Forelimb muscle (tissue), 1 donor: ENCODE measurements at places on chromosomes 16 and 17.

DNA sequence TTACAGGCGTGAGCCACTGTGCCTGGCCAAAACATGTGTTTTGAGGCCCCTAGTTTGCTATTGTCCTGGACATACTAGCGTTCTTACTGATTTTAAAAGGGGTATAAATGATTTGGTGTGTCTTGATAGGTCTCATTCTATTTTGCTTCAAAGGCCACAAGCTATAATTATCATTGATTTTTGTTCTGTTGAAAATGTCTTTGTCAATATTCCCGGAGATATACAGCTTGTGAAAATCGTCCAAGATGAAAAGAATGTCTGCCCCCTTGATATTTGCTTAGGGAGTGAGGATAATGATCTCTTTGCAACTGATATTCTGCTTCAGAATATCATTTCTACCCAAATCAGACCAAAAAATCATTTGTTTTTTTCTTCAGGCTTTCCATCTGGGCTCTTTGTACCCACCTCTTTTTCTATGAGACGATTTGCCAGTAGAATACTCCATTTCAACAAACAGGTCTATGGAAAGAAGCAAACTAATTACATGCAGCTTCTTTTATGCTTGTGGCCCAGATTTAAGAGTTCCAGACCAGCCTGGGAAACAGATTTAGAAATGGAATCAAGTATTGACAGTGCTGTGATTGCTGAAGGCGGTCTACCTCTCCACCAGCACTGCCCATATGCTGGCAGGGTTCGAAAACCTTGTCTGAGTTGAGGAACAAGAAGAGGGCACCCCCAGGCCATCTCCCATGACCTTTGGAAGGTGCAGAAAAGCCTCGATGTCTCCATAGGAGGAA is 14.1 kb upstream of the ST6GALNAC1 start:
- DNase-seq = no peak

- DNase-seq = no peak
These were observed 419.1 kb downstream of the HS3ST3B1 start for GRCh38 chr17:14719942-14720341.

GRCh38 chr17:77435272-77436057 is 294.7 kb downstream of the SEC14L1 start:
- DNase-seq = no peak

- no peak for DNase-seq
These were observed 17.6 kb downstream of the HS3ST3A1 start for GRCh38 chr17:13583996-13584700.

DNA sequence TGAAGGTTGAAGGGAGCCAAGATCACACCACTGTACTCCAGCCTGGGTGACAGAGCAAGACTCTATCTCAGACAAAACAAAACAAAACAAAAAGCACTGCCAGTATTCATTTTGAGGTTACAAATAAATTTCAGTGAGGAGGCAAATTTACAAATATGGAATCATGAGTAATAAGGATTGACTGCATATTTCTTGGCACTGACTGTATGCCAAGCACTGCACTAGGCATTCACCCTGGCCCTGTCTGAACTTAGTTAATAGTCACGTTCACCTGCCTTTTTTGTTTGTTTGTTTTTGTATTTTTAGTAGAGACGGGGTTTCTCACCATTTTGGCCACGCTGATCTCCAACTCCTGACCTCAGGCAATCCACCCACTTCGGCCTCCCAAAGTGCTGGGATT is 5.1 kb downstream of the LDAF1 start:
- DNase-seq = no peak

- no peak for DNase-seq
These were observed 5.6 kb upstream of the CXCL16 start for GRCh38 chr17:4744999-4745969.

DNA sequence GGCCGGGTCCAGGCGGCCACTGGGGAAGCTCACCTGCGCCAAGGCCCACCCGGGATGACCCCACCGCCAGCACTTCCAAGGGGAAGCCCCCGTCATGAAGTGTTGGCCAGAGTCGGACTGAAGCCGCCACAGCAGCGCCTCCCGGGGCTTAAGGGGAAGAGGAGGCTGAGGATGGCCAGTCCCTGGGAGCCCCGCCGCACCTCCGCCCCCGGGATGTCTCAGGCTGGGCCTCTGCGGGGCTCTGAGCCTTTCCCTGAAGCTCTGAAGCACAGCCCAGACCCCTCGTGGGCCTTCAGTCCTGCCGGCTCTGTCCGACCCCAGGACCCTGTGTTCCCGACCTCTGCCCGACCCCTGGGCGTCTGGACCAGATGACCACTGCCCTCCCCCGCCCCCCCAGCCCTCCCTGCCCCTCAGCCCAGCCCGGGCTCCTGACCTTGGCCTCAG is 42.8 kb upstream of the ACSF3 start:
- DNase-seq = no peak

GRCh38 chr16:71276589-71277334 is 12.4 kb downstream of the CMTR2 start:
- DNase-seq = no peak

DNA sequence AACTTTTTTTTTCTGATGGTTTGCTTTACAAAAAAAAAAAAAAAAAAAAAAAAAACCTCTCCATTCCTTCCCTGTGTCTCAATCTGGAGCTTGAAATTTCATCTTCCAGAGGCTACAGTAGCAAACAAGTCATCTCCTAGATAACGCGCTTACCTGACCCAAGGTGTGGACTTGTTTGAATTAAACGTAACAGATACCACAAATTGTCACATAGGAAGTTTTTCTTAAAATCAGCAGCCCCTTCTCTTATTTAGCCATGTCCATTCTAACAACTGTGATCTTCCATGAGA is 2.0 kb downstream of the STAT5B start:
- no peak for DNase-seq

- no peak for DNase-seq
These were observed 271.2 kb downstream of the CBLN1 start for GRCh38 chr16:49010396-49010795.

DNA sequence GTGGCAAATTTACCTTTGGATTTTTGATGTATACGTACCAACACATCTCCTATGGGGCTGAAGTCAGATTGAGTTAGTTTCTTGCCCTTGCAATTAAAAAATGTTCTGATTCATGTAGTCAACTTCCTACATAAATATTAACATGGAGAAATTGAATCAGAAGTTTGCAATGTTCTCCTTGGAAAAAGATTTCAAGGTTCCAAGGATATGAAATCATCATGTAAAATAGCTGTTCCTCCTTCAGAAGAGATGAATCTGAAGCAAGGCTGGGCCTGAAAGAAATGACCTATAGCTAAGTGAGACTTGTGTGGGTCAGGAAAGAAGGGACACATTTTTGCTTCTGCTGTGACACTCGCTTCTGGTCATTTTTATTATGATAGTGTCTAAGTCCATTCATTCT is 131.7 kb downstream of the RGS9 start:
- DNase-seq = no peak

- DNase-seq = no peak
These were observed 117.8 kb downstream of the RBFOX1 start for GRCh38 chr16:7450440-7450839.

DNA sequence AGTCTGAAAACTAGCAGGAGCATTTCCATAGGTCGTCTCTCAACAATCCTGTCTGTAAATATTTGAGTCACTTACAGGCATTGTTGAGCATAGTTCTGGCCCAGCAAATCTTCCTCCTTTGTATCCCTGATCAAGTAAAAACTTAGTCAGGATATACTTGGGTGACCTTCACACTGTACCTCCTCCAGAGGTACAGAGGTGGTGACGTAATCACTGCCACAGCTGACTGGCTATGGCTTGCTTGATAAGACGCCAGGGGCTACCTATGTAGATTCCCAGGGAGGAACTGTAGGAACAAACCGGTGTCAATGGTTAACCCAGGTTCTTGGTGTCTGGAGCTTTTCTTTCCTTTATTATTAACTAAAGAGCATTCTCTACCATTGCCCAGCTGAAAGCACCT is at the start of gene KCNJ16:
KCNJ16 (plus strand) TSS at position 270 of the 400 bp plus-strand sequence. CDS start 56,863 bp downstream, outside the sequence.
- DNase-seq = no peak

- DNase-seq = no peak
These were observed 68.4 kb upstream of the NLK start for GRCh38 chr17:27974045-27974436.

DNA sequence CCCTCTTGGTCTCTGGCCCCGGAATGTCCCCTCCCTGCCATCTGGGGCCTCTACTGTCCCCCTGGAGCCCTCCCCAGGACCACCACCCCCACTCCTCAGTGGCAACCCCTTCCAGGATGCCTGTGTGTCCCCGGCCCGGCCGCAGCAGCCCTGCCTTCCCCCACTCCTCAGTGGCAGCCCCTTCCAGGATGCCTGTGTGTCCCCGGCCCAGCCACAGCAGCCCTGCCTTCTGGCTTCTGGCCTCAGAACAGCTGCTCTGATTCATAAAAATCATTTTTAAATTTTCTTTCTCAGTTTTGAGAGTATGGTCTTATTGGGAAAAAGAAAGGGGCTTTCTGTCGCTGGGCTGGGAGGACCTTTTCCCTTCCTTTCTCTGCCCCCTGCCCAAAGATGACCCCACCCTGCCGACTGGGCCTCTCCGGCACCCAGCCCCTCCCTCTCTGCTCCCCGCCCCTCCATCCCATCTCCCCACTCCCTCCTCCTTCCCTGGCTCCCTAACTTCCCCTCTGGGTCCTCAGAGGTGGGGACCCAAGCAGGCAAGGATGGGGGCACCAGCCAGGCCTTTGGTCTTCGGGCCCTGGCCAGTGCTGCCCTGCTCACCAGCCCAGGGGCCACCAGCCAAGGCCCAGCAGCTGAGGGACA is 40.5 kb downstream of the BAHCC1 start:
- no peak for DNase-seq

DNA sequence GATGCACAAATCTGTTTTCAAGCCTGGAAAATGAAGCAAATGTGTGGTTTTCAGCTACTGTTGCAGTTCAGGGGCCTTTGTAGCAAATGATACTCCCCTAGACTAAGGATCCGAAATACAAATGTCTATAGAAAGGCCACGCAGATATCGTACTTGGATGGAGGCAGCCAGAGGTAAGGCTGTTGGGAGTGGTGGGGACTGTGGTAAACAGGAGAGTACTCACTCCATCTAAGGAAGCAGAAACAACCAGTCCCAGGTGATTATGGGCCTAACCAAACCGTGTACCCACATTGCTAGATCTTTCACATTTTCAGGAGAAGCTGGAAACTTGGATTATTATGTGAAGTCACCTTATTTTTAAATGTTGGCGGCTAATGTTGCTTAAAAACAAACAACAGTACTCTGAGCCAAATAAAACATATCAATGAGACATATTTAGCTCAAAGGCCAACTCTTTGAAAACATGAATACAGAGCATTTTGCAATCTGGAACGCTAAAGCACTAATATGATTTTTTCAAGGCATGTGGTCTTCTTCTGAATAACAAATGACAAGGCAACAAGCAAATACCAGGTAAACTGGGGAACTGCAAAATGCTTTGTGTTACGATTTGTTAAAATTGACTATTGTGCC is 110.1 kb downstream of the YPEL2 start:
- DNase-seq = no peak

DNA sequence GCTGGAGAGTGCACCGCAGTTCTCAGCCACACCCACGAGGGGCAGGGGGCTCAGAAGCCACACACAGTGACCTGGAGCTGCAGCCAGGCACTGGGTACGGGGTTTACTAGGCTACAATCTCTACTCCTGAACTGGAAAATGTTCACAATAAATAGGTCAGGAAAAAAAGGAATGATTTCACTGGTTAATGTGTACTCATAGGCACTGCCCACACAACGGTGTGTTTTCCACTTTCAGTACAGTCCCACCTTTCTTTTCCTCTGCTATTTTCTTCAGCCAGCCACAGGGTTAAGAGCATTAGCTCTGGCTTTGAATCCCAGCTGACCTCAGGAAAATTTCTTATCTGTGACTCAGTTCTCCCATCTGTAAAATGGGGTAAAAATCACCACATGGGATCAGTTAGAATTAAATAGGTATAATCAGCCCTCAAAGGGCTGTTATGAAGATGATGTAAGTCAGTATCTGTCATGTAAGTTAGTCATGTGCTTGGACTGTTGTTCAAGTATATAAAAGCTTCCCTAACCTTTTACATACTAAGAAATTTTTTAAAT is 35.7 kb downstream of the ZCCHC14 start:
- DNase-seq = no peak

DNA sequence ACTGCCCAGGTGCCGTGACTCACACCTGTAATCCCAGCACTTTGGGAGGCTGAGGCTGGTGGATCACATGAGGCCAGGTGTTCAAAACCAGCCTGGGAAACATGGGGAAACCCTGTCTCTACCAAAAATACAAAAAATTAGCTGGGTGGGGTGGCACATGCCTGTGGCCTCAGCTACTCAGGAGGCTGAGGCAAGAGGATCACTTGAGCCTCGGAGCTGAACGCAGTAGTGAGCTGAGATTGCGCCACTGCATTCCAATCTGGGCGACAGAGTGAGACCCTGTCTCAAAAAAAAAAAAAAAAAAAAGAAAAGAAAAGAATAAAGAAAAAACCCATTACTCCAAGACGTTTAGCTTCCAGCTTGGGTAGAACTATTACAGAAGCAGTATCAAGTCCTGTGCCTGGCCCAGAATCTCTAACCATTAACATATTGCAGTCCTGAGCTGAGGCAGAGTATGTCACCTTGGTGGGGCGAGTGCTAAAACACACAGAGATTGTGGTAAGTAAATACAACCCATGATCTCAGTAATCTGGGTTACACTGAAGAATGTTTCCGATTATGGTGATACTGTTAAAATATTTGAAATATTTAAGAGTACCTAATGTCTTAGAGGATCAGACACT is 23.2 kb upstream of the CFAP20 start:
- DNase-seq = no peak

DNA sequence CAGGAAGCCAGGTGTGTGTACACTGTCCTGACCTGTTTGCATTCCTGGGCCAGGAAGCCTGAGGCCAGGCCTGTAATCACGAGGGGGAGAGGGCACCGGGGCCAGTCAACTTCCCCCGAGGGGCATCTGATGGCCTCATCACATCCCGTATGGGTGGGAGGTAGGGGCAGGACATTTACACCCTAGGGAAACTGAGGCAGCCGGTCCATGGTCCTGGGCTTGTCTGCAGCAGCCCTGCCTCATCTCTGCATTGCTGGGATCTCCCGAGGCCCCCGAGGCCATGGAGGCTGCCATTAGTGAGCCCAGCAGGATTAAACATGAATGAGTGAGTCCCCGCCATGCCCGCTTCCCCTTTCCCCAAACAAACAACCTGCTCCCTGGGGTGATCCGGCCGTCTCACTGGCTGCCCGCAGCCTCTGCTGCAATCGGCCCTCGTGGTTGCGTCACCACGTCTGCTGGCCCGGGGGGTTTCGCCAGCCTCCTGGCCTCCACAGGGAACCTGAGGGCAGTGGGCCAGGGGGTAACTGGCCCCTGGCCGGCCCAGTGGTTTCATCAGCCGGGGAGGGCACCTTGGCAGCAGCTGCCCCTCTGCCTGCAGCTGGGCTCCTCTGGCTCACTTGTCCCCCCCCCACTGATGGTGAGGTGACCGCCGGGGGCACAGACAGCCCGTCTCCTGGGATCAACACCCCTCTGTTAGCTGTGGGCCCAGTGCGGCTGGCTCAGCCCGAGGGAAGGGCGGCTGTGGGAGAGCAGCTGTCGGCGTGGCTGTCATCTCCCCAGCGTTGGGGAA is 88.3 kb upstream of the GSE1 start:
- DNase-seq = no peak

DNA sequence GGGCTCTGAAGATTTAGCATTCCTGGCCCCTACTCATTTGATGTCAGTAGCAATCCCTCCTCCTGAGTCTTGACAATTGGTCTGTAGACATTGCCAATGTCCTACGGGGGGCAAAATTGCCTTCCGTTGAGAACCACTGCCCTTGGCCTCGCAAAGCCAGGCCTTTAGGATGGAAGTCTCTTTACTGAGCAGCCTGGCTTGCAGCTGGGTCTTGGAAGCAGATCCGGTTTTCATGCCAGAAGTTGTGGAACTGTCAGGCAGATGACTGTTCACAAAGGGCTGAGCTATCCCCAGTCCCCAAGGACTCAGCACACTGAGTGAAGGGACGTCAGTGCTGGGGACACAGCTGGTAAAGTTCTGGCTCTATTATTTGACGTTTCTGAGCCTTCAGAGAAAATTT is 83.2 kb downstream of the WSCD1 start:
- no peak for DNase-seq
